Thoracic aorta (tissue), 2 donors: ENCODE measurements at places on chromosomes 16 and 17.

- DNase-seq: no peak
Observed at GRCh38 chr17:83083368-83084201, 4.2 kb downstream of the METRNL start.

DNA sequence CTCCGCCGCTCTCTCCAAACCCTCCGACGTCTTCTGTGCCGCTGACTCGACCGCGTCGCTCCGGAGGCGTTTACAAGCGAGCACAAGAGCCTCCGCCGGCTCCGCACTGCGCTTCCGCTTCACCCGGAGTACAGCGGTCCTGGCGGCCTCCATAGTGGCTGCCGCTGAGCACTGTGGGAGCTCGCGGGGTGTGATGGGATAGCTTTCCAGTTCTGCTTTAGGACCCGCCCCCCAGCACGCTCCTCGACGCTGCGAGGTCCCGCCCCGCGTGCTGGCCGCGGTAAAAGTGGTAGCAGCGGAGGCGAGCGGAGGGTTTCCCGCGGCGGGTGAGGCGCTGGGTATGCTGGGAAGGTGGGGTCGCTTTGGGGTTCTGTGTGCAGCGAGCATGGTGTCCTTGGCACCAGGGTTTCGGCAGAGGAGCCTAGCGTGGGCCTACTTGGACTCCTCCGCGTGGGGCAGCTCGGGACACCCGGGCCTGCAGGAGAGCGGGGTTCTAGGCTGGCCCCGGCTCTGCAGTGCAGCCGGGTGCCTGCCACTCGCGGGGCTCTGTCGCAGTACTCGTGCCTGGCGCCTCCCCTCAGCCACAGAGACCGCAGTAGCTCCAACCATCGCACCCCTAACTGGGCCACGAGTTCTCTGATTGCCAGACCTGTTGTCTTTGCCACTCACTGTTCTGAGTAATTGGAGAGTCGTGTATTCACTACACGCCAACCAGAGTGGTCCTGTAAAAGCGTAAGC, at the start of the genes PRMT7 and SLC7A6OS:
PRMT7 (plus strand) TSS at position 246 of the 738 bp plus-strand sequence. CDS start 4,961 bp downstream, outside the sequence.
SLC7A6OS (minus strand) TSS at position 173 of the 738 bp plus-strand sequence; CDS start at position 153, 20 bp downstream.
- DNase-seq: peak; percentile 53

DNA sequence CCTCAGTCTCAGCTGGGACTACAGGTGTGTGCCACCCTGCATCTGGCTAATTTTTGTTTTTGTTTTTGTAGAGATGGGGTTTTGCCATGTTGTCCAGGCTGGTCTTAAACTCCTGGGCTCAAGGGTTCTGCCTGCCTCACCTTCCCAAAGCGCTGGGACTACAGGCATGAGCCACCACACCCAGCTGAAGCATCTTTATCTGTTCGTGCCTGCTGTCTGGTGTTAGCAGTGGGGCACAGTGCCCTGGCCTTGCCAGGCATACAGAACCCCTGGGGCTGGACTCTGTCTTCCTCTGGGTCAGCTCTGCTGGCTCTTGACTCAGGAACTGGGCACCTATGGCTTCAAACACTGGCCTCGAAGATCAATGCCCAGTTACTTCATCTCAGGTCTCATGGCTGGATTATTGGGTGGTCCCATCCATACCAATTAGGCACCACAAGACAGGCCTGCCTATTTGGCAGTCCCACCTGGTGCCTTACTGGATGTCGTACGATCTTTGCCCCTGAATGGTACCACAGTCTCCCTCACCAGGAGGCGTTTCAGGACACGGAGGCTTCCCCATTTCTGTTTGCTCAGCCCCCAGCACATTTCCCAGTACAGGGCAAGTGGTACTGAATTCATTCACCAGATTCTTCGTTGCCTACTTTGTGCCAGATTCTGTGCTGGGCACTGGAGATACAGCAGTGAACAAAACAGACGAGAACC, 99.3 kb downstream of the RAB11FIP4 start:
- no peak for DNase-seq

DNA sequence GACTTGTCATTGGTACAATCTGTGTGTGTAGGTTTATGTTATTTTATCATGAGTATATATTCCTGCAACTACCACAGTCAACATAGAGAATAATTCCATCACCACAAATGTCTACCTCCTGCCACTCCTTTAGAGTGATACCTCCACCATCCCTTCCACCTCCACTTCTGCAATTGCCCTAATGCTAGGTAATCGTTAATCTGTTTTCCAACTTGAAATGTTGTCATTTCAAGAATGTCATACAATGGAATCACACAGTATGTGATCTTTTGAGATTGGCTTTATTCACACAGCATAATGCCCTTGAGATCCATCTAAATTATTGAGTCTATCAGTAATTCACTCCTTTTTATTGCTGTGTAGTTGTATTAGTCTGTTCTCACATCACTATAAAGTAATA, 414.8 kb upstream of the C16orf82 start:
- DNase-seq: no peak

- DNase-seq: no peak
Observed at GRCh38 chr17:12302711-12303110, 282.0 kb downstream of the MAP2K4 start.

GRCh38 chr17:47276868-47277267, 23.2 kb downstream of the ITGB3 start:
- no peak for DNase-seq

DNA sequence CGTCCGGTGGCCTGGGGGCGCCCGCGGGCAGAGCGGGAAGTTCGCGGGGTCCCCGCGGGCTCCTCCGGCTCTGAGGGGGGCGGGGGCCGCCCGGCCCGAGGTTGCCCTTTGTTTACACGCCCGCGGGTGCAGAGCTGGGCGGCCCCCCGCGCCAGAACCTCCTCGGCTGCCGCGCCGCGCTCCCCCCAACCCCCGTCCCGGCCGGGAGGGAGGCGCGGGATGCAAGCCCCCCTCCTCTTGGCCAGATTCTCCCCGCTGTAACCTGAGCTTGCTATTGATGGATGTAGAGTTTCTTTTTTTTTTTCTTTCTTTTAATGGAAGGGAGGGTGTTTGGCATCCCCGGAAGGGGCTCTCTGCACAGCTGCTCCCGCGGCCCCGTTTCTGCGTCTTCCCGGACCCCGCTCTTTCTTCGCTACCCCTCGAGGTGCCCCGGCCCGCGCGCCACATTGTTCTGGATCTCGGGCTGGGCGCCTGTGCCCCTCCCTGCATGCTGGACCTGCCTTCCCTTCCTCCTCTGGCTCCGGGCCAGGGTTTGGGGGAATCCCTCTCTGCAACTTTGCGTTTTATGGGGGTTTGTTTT, 646 bp downstream of the CBX2 start:
- DNase-seq: no peak

DNA sequence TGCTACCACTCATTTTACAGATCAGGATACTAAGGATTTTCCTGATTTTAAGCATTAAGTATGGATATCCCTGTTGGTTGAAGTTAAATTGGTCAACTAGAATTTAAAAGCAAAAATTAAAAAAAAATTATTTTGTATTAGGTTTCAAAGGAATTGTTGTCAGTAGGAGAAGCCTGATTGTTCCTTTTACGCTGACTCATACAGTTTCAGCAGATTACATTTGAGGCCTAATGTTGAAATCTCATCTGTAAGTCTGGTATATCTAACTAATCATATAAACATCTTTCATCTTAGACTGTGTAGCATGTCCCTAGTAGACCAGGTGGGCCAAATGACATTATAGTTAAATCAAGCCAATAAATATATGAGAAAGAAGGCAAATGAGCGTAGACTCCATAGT, 83.5 kb downstream of the FTO start:
- DNase-seq: no peak

DNA sequence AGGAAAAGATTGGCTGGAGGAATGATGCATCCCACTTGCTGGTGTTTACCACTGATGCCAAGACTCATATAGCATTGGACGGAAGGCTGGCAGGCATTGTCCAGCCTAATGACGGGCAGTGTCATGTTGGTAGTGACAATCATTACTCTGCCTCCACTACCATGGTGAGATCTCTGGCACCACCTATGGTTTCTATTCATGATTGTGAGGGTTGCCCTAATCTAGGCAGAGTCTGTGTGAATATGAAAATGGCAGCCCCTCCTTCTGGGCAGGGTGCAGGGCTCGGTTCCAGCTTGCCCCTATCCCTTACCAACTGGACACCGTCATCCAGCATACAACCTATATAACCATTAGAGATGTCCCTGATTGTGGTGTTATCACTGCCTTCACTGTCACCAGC, 33.4 kb downstream of the ITGB3 start:
- no peak for DNase-seq

DNA sequence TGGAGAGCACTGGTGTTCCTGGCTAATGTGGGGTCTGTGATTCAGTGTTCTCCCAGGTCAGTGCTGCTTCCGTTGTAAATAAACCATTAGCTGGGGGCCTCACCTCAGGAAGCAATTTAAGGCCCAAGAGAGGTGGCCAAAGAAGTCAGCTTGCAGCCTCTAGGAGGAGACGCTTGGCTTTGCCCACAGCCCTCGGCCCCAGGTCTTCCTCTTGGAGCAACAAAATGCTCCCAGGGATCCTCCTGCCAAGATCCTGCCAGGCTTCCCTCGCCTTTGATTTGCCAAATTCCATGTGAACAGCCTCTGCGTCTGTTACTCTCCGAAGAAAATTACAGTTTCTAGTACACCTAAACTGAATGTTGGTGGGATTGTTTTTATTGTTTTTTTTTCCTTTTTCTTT, 62.4 kb upstream of the TBX2 start:
- DNase-seq: no peak

GRCh38 chr17:59296190-59296589, 35.3 kb upstream of the YPEL2 start:
- DNase-seq: no peak
